ENCODE measurements at places on chromosomes 4 and X. TPM values are rescaled to one million over a fixed set of nuclear protein-coding genes. Genes with fewer than 3 reads are reported as not detected.

The ALB gene
- not detected for total RNA-seq

DNA sequence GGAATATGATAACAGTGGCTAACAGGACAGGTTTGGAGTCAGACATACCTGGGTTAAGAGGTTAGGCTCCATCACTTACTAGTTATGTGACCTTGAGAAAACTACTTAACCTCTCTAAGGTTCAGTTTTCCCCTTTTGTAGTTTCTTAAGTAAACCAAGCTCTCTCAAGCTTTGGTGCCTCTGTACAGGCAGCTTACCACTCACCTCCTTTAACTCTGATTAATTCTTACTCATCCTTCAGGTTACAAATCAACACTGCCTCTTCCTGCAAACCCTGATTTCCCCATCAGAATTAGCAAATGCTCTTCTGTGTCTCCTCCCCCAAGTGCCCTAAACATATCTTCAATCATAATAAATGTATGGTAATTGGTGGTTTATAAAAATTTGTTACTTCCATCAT lies 3.5 kb upstream of the SERTM2 start:
- DNase-seq: no peak

- DNase-seq: no peak
Observed at GRCh38 chr4:150286656-150287055, 208.4 kb downstream of the DCLK2 start.

DNA sequence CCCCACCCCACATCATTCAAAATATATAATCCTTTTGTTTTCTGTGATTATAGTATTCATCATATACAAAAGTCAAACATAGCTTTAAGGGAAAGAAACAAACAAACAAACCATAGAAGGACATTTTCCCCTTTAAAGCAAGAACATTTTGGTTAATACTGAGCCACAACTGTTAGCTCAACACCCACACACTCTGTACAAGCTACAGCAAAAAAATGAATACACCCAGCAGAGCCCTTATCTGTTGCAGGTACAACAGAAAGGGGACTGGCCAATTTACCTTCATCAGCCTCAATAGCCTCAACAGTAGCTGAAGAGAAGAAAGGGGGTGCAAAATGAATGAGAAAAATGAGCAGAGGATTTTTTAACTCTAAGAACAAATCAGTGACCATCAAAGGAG lies 318.4 kb downstream of the PPP3CA start:
- DNase-seq: no peak

GRCh38 chr4:84145176-84145575 lies 353.9 kb downstream of the NKX6-1 start:
- no peak for DNase-seq

GRCh38 chr4:116183241-116183640 lies 902.1 kb downstream of the TRAM1L1 start:
- DNase-seq: no peak
